Smooth muscle cell of the umbilical artery (primary cell): ENCODE measurements at places on chromosomes 3 and 15. TPM values are rescaled to one million over a fixed set of nuclear protein-coding genes. Genes with fewer than 3 reads are reported as not detected.

Gene EOGT
- 45.4 and 66.4 TPM in 2 replicates for total RNA-seq

Gene STT3B
- 347 and 362 TPM in 2 replicates for total RNA-seq

Gene GPR27
- not detected in 2 replicates for total RNA-seq

Gene SLCO2A1
- not detected in 2 replicates for total RNA-seq

Gene FOXB1
- total RNA-seq: not detected in 2 replicates
